CD4-positive, alpha-beta T cell treated with Interleukin-15 for 1 hour (primary cell): ENCODE measurements at places on chromosomes 6 and 20.

GRCh38 chr20:19113343-19113930, 99.0 kb upstream of the SLC24A3 start:
- DNase-seq: no peak

- DNase-seq: no peak
Observed at GRCh38 chr6:135703621-135704020, 147.9 kb upstream of the PDE7B start.

DNA sequence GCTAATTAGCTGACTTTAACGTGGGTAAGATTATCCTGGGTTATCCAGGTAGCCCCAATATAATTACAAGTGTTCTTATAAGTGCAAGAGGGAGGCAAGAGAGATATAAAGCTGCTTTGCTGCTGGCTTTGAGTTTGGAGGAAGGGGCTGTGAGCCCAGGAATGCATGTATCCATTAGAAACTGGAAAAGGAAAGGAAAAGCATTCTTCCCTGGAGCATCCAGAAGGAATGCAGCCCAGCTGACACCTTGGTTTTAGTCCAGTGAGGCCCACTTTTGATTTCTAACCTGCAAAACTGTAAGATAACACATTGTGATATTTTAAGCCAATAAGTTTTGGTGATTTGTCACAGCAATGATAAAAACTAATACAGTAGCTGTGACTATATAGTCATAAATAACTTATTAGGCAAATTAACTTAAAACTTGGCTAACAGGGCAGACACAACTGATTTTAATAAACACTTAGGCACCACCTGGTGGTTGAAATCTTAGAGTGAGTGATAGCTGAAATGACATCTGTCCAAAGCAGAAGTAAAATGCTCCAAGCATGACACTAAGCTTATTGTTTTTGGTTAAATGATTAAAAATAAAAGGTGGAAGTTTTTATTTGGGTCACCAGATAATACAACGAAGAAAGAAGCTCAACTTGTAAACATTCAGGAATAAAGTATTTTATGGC, 35.6 kb downstream of the ADGRF4 start:
- DNase-seq: no peak

DNA sequence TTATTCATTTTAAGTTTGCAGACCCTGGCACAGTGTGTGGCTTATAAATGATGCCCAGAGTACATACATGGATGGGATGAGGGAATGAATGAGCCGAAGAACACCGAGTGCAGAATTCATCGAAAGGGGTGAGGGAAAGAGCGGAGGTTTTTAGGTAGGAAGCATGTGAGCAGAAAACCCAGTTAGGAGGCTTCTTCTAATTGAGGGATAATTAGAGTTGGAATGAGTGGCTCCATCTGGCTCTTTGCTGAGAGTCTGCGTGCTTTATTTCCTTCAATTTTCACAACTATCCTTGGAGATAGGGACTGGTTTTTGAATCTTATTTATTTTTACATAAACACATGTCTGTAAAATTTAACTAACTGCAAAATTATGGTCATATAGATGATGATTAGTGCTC, 150.7 kb downstream of the DOK5 start:
- DNase-seq: no peak

GRCh38 chr6:133834472-133835170, 54.3 kb upstream of the TCF21 start:
- no peak for DNase-seq
